ENCODE measurements at places on chromosomes 2 and 18.

GRCh38 chr2:8709611-8710010, 27.8 kb downstream of the ID2 start:
- no peak for DNase-seq

DNA sequence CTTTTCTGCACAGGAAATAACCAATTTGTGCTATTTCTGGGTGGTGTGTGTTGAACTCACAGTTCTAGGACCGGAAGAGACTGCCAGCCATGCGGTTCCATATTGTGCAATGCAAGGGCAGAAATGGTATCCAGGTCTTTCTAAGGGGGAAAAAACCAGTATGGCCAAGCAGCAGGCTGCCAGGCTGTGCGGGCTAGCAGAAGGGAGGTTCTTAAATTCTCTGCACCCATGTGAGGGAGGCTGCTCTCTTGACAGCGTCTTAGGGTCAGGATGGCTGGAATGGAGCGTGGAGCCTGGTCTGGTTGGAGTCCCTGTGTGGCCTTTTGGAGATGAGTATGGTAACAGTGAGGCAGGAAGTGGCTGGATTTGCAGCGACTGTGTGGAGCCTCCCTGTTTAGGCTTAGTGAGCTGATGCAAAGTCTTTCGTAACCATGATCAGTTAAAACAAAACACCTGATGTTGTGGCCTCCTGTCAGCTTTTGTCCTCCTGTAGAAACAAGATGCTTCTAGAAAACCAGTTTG, 52.6 kb downstream of the NCK2 start:
- no peak for DNase-seq

- DNase-seq = no peak
These were observed 116.9 kb downstream of the TPGS2 start for GRCh38 chr18:36711813-36712444.

DNA sequence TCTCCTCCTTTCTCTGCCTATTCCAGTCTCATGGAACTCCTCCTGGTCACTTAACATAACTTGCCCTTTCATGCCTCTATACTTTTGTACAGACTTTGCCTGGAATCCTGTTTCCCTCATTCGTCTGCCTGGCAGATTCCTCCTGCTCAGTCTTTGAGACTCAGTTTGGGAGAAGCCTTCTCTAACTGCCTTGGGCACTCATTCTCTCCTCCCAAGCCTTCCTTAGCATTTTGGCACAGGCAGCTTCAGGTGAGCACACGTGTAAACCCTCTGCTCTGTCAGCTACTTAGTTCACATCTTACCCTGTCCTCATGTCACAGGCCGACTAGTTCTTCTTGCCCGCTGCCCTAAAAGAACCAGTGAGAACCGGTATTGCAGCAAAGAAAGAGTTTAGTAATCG, 6.0 kb upstream of the FAM98A start:
- no peak for DNase-seq

DNA sequence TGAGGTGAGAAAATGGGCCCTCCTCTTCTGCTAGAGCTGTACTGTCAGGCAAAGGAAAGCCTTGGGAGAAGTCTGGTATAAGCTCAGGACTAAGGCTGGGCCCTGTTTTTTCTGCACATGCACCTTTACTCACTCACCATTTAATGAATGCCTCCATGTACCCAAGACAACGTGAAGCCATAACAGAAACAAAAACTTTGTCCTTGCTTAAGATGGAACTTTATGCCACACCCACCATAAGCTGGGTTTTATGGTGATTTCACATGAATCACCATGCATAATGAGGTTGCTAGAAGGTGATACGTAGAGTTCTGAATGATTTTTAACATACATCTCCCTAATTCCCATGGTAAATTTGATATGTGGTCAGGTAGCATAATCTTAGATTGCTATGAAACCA, 63.7 kb upstream of the CYP26B1 start:
- DNase-seq = no peak

DNA sequence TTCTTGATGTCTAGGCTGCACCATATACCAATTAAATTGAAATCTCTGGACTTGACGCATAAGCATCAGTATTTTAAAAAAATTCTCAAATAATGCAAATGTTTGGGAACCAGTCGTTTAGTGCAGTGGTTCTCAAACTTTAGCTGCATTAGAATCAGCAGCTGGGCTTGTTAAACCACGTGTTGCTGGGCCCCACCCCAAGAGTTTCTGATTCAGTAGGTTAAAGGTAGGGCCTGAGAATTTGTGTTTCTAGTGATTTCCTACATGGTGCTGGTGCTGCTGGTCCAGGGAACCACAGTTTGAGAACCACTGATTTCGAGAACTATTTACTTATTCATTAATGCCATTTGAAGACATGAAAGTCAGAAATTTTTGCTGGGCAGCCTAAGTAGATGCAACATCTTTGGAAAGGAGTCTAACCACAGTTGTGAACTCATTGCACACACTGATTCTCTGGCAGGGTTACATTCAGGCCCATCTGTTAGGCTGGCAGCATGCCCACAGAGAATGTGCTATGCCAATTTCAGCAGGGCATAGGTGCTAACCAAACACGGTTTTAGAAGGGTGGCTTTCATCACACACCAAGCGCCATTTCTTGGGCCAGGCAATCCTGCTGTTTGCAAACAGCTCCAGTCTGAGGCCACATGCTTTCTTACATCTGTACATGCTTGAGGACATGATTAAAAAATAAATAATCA, 26.4 kb upstream of the ATP5MC3 start:
- no peak for DNase-seq

- DNase-seq = no peak
These were observed 6.2 kb upstream of the ZNF236 start for GRCh38 chr18:76816127-76816526.

- no peak for DNase-seq
These were observed 60.4 kb upstream of the SLC1A4 start for GRCh38 chr2:64928813-64929212.

- DNase-seq = no peak
These were observed 3.6 kb downstream of the WDR43 start for GRCh38 chr2:28898048-28898447.

DNA sequence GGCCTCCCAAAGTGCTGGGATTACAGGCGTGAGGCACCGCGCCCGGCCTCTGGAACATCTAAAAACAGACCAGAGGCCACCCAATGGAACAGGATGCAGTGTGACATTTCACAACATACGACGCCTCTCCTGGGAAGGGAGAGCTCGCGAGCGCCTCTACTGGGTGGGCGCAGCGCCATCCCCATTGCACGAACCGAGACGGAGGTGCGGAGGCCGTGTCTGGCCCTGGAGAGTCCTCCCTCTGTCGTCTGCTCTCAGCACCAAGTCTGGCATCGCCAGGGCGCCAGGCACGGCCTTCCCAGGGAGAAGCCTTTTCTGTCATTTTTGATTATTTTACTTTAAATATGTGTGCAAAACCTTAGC, 9.4 kb upstream of the GBX2 start:
- no peak for DNase-seq

Data from iPS DF 6.9 (cell line).